Muscle of leg (tissue), 16 donors: ENCODE measurements at places on chromosomes 13 and 19. TPM values are rescaled to one million over a fixed set of nuclear protein-coding genes. Genes with fewer than 3 reads are reported as not detected.

Gene IGFL3
- not detected for total RNA-seq

Gene PCDH17
- 5.9 TPM for total RNA-seq

DNA sequence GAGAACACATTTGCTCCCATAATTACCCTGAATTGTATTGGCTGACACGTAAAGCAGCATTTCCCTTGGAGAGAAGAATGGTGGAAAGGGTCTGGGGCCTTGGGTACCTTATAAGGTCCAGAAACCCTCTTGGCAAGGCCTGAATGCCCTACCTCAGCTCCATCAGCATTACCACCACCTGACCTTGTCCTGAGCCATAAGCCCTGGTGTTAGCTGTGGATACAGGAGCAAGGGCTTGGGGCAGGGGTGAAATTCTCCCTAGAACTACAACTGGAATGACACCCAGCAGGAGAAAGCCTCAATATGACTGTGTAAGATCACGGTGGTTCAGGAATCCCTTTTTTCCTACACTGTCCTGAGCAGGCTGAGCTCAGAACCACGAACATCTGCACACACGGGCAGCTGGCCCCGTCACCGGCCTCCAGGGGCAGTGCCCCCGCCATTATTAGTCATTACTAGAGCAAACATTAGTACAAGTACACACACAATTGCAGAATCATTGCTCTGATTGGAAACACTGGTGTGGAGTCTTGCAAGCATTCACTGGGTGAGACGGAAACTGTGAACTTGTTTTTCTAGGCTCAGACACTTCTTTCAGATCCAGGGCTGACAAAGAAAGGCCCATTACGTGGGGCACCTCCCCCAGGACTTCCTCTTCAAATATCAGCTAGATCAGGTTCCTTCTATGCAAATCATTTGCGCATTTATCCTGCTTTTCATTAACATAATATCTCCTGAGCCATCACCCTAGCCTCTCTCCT, 26.8 kb upstream of the MTIF3 start:
- no peak for DNase-seq

DNA sequence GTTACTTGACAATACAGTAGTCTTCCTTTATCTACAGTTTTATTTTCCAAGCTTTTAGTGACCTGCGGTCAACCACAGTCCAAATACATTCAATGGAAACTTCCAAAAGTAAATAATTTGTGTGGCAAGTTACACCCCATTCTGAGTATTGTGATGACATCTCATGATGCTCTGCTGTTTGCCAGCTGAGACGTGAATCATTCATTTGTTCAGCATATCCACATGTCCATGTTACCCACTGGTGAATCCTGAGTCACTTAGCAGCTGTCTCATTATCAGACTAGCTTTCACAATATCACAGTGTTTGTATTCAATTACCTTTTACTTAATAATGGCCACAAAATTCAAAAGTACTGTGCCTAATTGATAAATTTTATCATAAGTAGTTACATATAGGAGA, 179.8 kb downstream of the PRR20E start:
- DNase-seq, result no peak

GRCh38 chr19:43506629-43507028, 2.1 kb upstream of the PHLDB3 start:
- DNase-seq, result no peak

DNA sequence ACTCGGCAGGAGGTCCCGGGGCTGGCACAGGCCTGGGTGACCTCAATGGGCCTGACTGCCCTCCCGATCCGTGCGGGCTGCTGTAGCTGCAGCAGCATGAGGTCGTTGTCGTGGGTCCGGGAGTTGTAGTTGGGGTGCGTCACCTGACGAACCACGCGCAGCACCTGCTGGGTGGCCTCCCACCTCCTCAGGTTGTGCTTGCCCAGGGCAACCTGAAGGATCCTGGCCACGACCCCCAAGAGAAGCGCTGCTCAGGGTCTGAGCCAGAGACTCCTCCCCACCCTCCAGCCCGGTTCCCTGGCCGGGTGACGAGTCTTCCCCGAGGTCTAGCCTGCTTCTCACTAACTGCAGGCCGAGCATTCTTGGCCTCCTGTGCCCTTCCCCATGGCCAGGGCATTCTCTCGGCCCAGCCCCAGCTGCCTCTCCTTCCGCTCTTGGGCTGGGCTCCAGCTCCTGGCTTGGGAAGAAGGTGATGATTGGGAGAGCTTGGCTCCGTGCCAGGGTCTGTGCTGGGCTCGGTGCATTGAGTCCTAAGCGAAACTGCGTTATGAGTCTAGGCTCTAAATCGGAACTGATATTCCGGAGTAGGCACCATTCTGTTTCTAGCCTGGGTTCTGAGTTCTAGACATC, 3.1 kb downstream of the KLK14 start:
- DNase-seq, result no peak
